ENCODE measurements at places on chromosomes 11 and 22. TPM values are rescaled to one million over a fixed set of nuclear protein-coding genes. Genes with fewer than 3 reads are reported as not detected.

- no peak for DNase-seq
These were observed 22.7 kb upstream of the ACER3 start for GRCh38 chr11:76837696-76838677.

The UPK3A gene
- total RNA-seq: not detected

The GPHA2 gene
- not detected for total RNA-seq

- no peak for DNase-seq
These were observed 13.7 kb downstream of the ZBTB44 start for GRCh38 chr11:130301002-130301401.

GRCh38 chr22:32378707-32379272, 21.1 kb downstream of the RFPL3 start:
- DNase-seq: no peak

The ANO1 gene
- total RNA-seq: 0.13 TPM

DNA sequence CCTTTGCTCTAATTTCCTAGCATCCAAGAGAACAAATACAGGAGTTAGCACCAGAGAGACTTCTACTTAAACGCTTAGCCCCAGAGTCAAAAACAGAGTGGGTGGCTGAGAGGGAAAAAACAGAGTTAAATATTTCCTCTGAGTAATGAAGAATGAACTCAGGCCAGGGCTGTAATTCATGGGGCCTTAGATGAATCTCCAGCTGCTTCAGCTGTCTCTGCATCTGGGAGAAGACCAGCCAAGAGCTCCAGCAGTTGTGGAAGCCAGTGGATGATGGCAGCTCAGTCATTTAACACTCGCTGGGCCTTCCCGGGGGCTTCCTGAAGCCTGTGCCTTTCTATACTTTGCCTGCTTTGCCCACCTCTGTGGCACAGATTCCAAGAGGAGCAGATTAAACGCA, 5.7 kb upstream of the ADAMTS15 start:
- no peak for DNase-seq

The P4HA3 gene
- total RNA-seq: not detected

DNA sequence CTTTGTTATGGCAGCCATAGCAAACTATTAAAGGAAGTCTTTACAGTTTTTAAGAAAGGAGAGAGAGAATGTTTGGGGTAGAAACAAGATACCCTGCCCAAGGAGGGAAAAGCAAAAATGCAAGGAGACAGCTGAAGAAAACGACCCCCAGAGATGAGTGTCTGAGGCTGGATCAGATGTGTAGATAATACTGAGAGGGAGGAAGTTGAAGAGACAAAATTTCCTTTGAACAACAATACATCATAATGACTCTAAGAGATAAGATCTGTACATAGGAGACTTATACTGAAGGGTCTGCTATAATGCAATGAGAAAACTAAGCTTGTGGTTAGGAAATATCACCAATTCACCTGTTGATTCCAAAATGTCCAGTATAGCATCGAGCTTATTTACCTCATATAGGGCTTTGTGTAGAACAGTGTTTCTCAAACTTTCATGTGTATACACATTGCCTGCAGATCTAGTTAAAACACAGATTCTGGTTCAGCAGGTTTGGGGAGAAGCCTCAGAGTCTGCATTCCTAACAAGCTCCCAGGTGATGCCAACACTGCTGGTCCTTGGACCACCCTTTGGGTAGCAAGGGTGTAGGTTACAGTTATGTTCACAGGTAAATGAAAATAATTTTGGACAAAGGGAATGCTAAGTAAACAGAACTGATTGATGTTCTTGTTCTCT, 5.8 kb upstream of the CEP295 start:
- DNase-seq: no peak

The OR51B5 gene
- 0.18 TPM for total RNA-seq

The C11orf91 gene
- total RNA-seq: 0.35 TPM

The TOMT gene
- not detected for total RNA-seq

The IGSF22 gene
- not detected for total RNA-seq

All from GM12878 (cell line).